Eye (tissue), 1 donor: ENCODE measurements at places on chromosomes 12 and 14.

GRCh38 chr14:95227279-95227860 lies 70.0 kb upstream of the DICER1 start:
- peak; percentile 63 for DNase-seq

- peak; percentile 79 for DNase-seq
Observed at GRCh38 chr12:98401427-98401826, 114.0 kb upstream of the TMPO start.

- no peak for DNase-seq
Observed at GRCh38 chr14:30108975-30109700, 181.5 kb upstream of the PRKD1 start.

GRCh38 chr12:87806310-87806709 lies 222.9 kb downstream of the C12orf50 start:
- no peak for DNase-seq

- DNase-seq, result no peak
Observed at GRCh38 chr14:56036353-56036752, 81.9 kb upstream of the PELI2 start.

- DNase-seq, result no peak
Observed at GRCh38 chr12:31600750-31601149, 9.8 kb upstream of the DENND5B start.
